ENCODE measurements at places on chromosomes 1 and 21.
A peak's percentile ranks its signal among the peaks of the same experiment; 100 is the strongest.

GRCh38 chr1:184824691-184825323 lies 70.1 kb upstream of the EDEM3 start:
- no peak for DNase-seq

DNA sequence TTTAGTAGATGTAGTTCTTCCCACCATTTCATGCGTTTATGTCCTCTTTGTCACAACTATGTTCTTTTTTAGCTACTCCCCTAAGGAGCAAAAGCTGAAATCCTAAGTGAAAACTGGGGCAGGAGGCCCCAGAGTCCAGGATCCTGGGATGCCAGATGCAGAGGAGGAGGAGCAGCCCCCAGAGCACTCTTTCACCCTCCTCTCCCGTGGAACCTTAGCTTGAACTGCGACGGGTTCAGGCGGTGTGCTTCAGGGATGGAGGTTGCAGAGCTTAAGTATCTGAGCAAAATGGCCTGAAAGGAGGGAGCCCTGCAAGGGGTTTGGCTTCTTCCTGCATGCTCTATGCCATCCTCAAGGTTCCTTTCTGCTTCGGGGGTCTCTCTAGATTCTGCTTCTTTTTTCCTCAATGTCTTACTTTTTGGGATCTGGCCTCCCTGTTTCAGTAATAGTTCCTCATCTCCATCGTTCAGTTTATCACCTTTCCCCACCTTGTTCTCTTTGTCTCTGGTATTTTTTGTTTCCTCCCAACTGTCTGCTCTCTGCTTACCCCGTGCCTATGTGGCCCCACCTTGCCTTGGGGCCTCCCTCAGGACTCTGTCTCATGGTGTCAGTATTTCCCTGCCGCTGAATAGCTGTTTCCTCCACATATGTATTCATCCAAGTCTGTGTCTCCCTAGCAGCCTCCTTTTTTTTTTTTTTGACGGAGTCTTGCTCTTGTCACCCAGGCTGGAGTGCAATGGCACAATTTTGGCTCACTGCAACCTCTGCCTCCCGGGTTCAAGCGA lies 2.7 kb upstream of the NHLH1 start:
- DNase-seq: no peak

GRCh38 chr1:7511381-7511780 lies 259.7 kb upstream of the VAMP3 start:
- no peak for DNase-seq

- DNase-seq: no peak
Observed at GRCh38 chr1:88327391-88328267, 356.4 kb upstream of the PKN2 start.

DNA sequence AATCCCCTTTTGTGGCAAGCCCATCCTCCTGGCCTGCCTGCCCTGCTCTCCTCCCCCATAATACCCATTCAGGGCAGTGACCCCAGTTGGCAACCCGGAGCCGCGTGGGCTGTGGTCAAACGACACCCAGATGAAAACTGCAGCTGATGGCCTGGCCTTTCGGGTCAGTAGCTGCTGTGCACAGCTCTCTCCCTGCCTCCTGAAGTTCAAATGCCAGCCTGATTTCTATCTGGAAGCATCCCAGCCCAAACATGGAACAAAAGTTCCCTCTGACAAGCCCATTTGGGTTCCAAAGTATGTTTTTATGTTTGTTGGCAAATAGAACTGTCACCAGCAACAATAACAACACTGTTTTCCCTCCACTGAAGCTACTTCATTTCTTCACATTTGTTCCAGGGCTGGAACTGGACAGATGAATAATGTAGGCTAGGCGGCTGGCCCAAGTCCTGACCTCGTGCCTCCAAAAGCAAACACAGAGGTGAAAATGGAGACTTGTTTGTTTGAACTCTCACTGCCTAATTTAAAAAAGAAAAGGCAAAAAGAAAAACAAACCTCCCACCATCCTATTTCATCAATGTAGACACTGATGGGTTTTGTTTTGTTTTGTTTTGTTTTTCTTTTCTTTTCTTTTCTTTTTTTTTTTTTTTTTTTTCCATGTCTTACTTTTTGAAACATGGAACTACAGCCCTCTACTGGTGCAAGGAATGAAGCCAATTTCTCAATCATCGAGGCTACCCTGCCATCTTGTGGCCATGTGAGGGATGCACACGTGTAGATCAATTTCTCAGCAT lies 179.0 kb downstream of the ADSS2 start:
- peak; percentile 38 for DNase-seq

DNA sequence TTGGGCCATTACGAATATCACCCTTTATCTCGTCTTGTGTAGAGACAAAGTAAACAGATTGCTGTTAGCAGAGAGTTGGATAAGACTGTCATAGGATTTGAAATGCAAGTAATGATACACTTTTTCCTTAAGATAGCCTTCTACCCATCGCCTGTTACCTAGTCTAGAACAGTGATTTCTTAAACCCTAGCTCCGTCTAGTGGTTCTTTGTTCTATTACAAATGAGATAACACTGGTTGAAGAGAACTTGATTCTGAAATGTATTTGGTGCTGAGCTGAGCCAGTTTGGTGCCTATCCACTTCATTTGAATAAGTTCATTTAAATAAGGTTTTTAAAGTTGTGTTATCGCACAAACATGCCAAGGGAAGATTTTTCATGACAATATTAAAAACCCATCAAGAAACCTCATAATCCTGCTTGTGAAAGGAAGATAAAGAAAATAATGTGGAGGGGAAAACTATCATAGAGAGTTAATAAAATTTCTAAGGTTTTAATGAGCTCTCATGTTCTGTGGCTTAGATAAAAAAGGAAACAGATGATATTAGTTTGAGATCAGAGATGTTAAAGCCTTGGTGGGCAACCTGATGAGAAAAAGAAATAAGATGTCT lies 1.5 kb upstream of the KCNH1 start:
- no peak for DNase-seq

- DNase-seq: peak; percentile 19
Observed at GRCh38 chr1:116377541-116378529, 4.8 kb downstream of the ATP1A1 start.

DNA sequence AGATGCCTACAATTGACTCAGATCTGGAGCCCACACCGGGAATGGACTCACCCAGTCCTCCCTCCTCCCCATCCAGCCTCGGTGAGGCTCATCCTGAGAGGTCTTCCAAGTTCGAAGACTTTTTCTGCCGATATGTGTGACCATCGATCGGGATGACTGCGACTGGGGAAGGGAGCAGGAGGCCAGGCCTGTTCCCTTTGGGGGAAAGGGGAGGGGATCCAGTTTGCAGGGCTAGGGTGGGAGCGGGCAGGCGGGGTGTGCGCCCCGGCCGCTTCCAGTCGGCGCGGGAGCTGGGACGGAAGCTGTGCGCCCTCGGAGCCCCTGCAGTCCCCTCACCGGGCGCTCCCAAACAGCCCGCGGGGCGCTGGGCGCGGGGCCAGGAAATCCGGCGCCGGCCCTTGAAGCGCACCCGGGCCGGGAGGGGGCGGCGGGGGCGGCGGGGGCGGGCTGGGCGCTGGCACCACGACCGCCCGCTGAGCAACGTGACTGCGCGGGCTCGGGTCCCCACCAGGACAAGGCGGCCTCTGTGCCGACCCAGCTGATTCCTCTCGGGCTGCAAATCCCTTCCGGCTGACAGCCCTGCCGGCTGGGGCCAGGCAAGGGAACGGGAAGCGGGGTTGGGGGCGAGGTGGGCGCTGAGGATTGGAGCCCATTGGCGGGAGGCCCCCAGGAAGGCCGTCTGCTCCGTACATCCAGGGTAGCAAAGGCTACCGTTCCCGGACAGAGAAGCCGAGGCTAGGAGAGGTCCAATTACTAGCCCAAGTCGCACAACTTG lies 103.9 kb downstream of the EBNA1BP2 start:
- peak; percentile 38 for DNase-seq

DNA sequence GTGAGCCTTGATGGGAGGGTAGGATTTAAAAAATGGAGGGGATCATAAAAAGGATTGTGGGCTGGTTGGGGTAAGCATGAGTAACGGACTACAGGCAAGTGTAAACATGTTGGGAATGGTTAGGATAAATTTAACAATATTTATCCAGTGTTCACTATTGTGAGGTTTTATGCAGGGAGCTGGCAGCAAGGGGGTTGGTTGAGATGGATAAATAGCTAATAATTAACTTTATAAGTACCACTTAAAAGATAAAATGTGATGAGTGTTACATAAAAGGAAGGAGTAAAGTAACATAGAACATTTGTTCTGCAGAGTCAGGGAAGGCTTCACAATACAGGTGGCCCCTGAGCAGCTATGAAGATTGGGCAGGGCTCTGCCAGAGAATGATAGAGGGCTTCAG lies 109.0 kb downstream of the NGF start:
- no peak for DNase-seq

DNA sequence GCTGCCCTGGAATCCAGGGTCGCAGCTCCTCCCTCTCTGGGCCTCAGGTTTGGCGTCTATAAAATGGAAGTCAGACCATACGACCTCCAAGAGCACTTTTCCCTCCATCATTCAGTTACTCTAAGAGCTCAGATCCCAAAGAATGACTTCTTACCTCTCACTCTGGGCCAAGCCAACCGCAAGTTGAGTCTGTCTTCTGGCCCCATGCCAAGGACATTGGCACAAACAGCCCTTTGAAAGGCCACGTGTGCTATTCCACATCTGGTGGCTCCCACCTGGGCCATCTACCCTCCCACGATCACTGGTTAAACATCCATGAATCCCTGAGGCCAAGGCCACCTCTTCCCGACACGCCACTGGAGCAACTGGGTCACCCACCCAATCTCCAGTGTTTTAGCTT lies 12.4 kb downstream of the SLC2A7 start:
- DNase-seq: no peak

DNA sequence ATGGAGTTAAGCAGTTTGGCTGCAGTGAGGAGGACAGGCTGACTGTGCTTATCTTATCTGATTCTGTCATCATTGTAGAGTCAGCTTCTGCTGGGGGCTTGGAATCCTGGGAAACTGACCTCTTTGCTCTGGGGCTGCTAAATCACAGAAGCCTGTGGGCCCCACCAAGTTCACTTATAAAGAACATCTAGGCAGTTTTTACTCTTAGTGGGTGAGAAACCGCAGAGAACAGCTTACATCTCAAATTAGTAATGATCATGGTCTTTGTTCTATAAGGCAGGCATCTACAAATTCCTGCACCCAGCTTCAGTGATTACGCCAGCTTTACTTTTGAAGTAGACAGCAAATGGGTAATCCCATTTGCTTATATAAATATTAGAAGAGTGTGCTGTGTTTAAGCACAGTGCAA lies 75.7 kb downstream of the ZC3H11B start:
- no peak for DNase-seq

- no peak for DNase-seq
Observed at GRCh38 chr1:38125837-38126520, 79.4 kb upstream of the POU3F1 start.

GRCh38 chr1:21284206-21285054 lies 5.8 kb downstream of the ECE1 start:
- DNase-seq: no peak

DNA sequence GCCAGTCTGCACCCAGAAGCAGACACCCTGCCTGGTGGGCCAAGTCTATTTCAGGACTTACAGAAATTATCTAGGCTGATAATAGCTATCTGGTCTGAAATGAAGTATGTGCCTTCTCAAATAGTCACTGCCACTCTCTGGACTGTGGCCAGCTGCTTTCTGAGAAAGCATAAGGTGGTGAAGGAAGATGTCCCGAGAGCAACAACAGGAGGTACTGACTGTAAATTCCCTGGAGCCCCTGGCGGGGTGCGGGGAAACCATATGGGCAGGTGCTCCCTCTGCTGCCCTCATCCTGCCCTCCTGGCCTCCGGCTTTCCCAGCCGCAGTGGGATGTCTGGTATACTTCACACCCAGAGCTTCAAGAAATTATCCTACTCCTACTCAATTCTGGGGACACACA lies 86.8 kb downstream of the TGFBR3 start:
- no peak for DNase-seq

DNA sequence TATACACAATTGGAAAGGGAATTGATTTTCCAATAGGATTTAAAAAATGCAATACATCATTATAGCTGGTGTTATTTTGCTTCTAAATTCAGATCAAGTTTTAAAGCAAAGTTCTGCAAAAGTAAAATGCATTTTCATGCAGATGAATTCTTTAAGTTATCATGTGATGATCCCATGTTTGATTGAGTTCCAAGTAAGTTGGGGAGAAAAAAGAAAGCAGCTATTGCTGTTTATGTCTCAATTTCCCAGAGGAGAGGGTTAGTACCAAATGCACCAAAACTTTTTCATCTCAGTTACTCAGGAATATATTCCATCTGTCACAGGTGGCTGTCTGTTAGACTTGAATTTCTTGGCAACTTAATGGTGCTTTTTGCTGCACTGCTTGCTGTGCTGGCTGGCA lies 29.7 kb downstream of the HSPA13 start:
- DNase-seq: no peak

DNA sequence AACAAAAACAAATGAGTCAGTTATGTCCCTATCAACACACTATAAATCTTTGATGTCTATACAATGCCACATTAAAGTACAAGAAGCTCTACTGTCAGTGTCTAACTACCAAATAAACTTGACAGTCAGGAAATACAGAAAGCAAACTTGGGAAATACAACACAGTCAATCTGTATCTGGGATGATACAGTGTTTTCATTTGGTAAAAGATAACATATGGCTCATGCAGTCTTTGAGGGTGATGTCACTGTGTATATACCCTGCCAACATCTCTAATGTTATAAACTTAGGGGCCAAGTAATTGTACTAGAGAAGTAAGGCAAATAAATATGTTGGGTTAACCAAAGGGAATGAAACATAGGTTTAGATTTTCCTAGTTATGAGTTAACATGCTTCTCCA lies 552.5 kb upstream of the ADAMTS5 start:
- DNase-seq: no peak

DNA sequence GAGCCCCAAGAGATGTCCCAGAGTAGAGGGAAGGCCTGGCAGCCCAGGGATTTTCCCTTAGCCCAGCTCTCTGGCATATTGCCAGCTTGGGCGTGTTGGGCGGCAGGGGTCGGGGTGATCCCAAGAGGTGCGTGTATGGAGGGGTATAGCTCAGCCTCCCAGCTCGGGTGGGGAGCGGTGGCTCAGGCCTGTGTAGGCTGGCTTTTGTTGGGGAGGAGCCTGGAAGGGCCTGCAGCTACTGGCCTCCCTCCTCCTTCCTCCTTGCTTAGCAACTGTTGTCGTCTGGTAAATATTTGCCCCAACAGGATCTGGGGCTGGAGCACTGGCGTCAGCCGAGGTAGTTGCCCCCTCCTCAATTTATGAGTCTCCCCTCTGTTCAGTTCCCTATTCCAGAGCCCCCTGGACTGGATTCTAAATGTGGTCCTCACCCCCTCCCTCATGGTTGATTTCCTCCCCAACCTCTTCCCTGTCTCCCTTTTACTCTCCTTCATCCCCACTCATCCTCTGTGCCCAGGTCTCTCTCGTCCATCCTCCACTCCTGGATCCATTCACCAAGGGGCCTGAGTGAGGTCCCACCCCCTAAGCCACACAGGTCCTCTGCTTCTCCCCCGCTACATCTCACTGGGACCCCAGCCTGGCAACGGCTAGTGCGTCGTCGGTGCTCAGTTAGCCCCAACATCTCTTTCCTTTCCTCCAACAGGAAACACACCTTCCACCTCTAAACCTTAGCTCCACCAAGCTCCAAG lies 10.3 kb upstream of the LMNA start:
- no peak for DNase-seq

- no peak for DNase-seq
Observed at GRCh38 chr1:155479205-155479604, 83.4 kb downstream of the ASH1L start.

GRCh38 chr1:221053889-221054288 lies 174.6 kb downstream of the HLX start:
- DNase-seq: no peak

All from GM12892 (cell line).